ENCODE measurements at places on chromosomes 3 and 15.

DNA sequence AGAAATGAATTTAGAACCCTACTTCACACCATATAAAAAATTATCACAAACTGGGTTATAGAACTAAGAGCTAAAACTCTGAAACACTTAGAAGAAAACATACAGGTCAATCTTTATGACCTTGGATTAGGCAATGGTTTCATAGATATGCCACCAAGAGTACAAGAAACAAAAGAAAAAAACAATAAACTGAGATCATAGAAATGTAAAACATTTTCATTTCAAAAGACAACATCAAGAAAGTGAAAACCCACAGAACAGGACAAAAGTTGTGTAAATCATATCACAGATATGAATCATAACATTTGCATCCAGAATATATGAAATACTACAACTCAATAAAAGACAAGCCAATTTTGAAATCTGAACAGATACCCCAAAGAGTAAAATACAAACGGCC is 72.4 kb downstream of the TBL1XR1 start:
- DNase-seq, result no peak

- DNase-seq, result no peak
Measured at GRCh38 chr3:140347151-140347550, 330.7 kb upstream of the TRIM42 start.

- no peak for DNase-seq
Measured at GRCh38 chr15:29034593-29035335, 149.0 kb downstream of the APBA2 start.

DNA sequence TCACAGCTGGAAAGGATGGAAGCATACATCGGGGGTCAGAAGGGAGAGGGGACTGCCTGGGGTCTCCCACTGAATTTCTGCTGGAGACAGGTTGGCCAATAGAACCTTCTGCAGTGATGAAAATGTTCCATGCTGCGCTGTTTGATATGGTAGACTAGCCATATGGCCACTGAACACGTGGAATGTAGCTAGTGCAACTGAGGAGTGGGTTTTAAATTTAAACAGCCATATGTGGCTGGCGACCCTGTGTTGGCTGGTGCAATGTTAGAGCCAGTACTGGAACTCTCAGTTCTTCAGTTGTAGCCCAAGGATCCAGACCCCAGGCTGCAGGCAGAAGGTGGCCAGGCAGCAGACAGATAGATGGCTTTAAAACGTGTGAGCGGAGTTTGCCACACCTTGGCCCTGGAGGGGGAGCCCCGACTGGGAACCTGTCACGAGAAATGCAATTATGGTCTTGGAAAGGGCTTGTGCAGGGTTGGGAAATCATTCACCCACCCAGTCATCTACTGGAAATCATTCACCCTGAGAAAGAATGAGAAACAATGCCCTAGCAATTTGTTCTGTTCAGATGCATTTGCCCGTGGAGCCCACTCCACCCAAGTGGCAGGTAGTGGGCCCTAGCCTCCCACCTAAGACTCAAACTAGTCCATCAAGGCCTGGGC is 127.6 kb downstream of the FBLN2 start:
- no peak for DNase-seq

DNA sequence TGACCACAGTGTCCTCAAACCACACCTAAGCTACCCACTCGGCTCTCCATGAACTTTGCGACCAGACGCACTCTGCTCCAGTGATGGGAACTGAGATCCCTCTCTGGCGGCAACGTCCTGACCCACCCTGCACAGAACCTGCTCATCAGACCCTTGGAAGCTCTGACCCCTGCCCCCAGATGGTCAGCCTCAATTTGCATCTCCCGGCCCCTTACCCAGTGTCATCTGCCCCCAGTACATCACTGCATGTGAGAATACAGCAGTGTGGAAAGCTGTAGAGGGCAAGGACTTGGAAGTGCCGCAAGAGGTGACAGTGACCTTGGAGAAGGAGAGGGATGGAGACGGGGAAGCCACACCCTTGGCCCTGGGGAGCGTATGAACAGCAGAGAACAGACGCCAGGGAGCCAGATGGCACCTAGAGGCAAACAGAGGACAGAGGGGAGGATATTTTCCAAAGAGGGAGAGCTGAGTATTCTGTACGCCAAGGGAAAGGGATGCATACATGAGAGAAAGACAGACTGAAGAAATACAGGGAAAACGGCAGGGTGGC is 192.0 kb downstream of the XXYLT1 start:
- no peak for DNase-seq

DNA sequence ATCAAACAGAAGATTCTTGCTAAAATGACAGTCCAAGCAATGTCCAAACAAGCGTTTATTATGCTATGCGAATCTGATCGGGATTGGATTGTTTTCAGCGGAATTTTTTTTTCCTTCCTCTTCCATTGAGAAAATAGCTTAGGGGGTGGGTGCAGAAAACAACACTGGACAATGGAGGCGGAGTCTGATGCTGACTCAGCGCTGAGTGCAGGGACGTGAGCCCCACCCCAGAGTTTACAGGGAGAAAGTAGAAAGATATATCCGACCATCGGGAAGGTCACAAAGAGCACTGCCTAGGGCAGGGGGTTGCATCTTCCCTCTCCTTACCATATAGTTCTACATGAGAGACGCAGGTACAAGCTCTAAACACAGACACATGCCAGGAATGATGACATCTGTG is 117.0 kb downstream of the FOXP1 start:
- no peak for DNase-seq

- no peak for DNase-seq
Measured at GRCh38 chr3:10474847-10475246, 30.5 kb downstream of the ATP2B2 start.

DNA sequence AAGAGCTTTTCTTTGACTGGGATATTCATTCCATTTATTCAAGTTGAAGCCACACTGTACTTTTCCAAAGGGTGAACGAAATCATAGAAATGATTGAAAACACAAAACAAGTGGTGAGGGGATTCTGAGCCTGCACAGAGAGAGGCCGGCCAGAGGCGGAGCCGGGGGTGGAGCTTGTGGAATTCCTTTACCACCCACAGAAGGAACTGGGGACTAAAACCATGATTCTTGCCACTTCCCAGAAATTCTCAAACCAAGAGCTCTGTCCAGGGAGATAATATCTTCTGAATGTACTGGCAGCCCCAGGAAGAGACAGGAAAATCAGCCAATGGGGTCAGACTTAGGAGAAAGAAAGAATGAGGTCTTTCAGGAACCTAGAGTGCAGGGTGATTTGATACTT is 20.8 kb downstream of the FBN1 start:
- no peak for DNase-seq

DNA sequence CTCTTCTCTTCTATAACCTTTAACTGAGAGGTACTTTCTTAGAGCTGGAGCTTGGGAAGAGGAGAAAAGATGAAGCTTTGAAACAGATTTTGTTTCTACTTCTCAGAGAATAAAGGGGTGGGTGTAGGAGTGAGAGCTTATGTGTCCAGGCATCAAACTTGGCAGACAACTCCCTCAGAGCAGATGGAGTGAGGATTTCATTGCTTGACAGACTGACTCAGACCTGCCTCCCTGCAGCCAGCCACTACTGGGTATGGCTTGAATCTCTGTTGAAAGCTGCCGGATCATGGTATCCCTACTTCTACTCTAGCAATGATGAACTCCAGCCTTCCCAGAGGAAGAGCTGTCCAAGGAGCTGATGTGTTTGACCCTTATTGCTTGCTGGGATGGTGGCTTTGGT is 36.7 kb downstream of the SYN2 start:
- DNase-seq, result no peak

Measured in stimulated activated CD4-positive, alpha-beta T cell treated with anti-CD3 and anti-CD28 coated beads, Interleukin-12 subunit alpha, Interleukin-12 subunit beta, amount 100 ng/mL, for 4 hours (primary cell).